ENCODE measurements at places on chromosomes 7 and 10.

GRCh38 chr7:142009187-142009586 lies 13.5 kb downstream of the MGAM start:
- DNase-seq = no peak

DNA sequence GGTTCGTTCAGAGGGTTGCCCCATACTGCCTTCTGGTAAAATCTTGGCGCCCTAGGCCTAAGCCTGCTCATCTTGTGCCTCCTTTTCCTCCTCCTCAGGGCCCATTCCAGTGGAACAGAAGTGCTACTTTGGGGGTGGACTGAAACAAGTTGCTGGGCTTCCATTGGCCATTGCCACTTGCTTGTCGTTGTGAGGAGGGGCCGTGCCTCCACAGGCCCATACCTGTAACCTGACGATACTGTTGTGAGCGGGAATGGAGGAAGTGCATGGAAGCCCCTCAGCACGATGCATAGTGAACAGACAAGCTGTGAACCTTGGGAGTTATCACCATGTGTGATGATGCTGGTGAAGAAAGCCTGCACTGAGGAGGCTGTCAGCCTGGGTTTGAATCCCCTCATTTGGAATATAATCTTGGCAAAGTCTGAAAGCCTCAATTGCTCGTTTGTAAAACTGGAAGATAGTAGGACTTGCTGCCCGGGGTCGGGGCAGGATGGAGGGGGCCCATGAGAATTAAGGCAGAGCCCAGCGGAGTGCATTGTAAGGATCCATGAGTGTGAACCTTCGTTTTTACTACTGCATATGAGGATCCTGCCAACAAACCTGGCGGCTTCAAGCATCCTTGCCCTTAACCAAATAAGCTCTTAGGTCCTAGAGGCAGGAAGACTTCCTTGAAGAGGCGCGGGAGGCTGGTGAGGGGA lies 671 bp upstream of the PAPSS2 start:
- DNase-seq = no peak

DNA sequence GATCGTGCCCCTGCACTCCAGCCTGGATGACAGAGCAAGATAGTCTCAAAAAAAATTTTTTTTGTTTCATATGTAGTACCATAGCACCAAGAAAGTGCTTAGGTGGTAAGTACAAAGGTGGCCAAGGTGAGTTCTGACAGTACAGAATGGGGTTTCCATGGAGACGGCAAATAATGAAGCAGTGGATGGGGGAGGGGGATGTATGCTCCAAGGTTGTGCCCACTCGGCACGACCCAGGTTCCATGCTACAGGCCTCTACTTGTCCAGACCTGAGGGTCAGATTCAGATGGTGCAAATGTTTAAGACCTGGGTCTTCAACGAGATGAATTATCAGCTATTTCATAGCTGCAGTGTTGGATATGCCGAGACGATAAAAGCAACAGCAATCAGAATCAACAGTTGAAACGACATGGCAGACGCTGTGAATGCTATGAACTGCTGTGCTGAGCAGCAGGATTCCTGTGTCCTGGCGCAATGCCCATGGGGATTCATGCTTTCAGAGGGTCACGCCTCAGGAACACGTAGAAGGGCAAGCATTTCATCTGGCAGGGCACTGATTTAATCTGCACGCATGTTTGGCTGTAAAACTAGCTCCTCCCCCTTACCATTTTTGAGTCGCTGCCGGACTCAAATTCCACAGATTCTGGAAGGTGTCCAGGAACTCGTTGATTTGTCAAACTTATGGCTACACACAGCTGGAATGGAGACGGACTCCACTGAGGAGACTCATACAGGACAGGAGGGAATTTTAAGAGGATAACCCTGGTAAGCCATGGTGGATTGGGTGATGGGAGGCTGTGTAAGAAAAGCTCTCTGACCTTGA lies 256.5 kb downstream of the FRMD4A start:
- no peak for DNase-seq

DNA sequence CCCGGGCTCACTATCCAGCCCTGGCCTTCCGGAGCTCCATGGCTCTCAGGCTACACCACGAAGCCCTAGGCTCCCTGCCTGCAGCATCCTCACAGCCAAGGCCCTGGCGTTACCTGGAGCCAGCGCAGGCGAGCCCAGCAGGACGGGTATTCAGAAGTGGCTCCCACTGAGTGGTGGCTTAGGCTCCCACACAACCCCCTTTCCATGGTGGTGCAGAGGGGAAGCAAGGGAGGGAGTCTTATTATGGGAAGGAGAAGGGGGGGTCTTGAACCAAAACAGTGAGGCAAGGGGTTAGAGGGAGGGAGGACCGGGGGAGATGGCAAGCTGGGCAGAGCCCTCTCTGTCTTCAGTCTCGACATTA lies 29.6 kb upstream of the NDST2 start:
- DNase-seq = no peak

- no peak for DNase-seq
Observed at GRCh38 chr10:72913287-72913686, 19.7 kb downstream of the OIT3 start.

DNA sequence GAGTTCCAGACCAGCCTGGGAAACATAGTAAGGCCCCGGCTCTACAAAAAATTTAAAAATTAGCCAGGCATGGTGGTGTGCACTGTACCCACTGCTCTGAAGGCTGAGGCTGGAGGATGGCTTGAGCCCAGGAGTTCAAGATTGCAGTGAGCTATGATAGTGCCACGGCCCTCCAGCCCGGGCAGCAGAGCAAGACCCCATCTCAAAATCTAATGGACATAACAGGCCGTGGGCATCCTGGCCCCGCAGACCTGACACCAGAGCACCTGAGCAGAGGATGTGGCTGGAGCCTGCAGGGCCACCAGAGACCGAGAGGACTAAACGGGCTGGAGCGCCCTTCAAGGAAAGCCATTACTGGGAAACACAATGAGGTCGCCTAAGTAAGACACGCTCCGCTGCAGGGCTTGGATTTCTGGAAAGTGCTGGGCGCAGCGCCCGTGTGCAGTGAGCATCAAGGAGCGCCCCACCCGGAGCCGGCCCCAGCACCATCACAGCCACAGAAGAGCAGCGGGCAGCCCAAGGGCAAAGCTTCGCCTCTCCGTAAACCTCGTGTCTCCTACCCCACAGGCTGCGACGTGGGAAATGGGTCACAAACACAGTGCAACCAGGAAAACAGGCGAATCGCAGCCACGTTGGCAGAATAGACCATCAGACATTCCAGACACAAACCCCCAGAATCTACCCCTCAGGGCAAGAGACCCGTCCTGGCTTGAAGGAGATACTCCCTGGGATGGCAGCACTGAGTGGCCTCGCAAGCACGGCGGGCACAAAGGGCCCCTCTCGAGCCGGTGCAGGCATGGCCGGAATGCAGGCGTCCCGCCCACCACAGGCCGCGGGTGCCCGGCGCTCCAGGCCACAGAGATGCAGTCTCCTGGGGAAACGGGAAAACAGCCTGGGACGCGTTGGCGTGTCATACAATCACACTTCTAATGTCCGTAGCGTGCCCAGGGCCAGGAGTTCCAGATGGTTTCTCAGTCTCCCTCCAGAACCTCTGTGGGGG lies 4.9 kb downstream of the RADIL start:
- DNase-seq = no peak

GRCh38 chr7:35037211-35037525 lies at the start of gene DPY19L1:
DPY19L1 (minus strand) TSS chr7:35037485; CDS start chr7:35037394, 91 bp downstream.
- no peak for DNase-seq

DNA sequence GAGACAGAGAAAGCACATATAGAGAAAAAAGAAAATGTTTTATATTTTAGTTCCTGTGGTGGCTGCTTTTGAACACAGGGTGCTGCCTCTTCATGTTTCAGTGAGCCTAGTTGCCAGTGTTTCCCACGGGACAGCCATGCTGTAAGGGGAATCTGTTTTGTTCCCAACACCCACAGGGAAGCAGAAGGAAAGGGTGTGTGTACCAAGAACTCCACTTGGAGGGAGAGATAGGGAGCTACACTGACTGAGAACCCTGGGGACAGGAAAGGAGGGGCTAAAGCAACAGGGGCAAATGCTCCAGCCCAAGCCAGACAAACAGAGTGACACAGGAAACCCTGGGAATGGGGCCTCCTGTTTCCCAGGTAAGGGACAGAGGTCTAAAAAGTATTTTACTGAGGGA lies 40.2 kb downstream of the FRMPD2 start:
- no peak for DNase-seq

GRCh38 chr10:93124580-93125318 lies 51.1 kb downstream of the CYP26A1 start:
- DNase-seq = no peak

GRCh38 chr10:110535958-110536891 lies 31.3 kb upstream of the SMC3 start:
- DNase-seq = no peak

GRCh38 chr10:75283671-75284470 lies 48.1 kb upstream of the COMTD1 start:
- no peak for DNase-seq

- no peak for DNase-seq
Observed at GRCh38 chr7:151068069-151068773, 8.8 kb downstream of the SLC4A2 start.

- no peak for DNase-seq
Observed at GRCh38 chr7:36600869-36601530, 123.3 kb downstream of the AOAH start.

DNA sequence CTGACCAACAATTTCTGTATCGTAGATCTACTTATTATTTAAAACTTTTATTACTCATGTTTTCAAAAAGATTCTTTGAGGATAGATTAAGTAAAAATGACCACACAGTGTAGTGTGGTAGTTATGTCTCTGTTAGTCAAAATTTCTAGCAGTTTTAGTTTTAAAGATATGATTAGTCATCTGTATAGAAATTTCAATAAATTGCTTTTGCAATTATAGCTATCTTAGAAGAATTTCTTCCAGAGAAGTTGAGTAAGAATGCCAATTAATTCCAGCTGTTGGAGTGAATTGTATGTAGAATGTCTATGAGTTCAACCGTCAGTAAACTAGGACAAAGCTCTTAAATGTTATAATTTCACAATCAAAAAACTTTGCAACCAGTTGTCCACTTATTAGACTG lies 229.7 kb downstream of the CDK14 start:
- no peak for DNase-seq

DNA sequence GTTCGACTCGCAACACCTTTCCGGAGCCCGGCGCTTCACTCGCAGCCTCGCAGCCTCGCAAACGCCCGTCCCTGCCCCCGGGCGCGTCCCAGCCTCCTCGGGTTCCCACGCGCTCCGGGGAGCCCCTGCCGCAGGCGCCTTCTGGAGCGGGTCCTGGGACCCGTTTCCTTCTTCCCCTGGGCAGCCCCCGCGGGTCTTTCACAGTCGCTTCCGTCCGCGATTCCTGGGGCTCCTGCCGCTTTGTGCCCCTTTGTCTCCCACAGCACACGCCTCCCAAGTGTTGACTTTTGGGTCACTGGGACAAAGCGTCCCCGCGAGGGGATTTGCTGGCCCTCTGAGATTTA lies 140.7 kb downstream of the DYNC2I1 start:
- DNase-seq = no peak

DNA sequence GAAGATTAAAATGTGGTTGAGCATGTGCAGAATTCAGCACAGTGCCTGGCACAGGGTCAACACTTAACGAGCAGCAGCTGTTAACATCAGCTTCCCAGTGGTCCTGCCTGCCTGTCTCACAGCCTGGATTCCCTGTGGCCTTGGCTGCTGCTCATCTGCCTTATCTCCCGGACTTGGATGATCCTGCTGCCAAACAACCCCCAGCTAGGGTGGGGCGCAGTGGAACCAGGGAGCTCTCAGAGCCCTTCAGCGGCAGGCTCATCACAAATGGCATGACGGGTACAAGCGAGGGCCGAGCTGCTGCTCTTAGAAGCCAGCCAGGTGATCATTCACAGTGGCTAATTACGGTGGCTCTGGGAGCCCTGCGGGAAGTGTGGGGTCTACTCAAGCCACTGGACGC lies 13.0 kb upstream of the SMARCD3 start:
- DNase-seq = no peak

- DNase-seq = no peak
Observed at GRCh38 chr7:2559283-2559950, 638 bp downstream of the IQCE start.

DNA sequence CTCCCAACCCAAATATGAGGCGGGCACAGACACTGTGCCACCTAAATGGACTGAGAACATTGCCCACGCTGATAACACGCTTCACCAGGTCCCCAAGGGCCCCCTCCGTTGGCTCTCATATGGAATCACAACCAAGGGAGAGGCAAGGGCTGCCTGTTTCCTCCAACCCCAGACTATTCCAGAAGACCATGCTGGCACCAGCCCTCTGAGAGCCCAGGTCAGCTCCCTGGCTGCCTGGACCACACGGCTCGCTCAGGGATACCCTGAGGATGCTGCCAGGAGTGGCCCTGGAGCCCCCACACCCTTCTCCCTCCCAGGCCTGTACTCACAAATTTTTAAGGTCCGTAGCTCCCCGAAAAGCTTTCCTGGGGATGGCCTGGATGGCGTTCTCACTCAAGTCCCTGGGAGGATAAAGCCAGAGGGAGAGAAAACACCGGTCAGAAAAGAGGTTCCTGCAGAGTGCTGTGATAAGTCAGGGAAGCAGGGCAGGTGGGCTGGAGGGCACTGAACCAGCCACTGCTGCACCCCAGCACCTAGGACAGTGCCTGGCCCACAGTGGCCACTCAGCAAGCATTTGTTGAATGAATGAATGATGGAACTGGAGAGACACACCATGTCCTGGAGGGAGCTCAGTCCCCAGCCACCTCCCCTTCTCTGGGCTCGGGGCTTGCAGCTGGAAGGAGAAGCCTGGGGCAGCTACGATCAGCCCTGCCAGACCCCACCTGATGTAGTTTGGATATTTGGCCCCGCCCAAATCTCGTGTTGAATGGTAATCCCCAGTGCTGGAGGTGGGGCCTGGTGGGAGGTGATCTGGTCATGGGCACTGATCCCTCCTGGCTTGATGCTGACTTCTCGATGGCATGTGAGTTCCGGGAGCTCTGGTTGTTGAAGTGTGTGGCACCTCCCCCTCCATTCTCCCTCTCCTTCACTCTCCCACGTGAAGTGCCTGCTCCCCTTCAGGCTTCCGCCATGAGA lies 119.8 kb downstream of the SLIT1 start:
- DNase-seq = no peak

- DNase-seq = no peak
Observed at GRCh38 chr10:14456218-14456869, 125.6 kb upstream of the FRMD4A start.

DNA sequence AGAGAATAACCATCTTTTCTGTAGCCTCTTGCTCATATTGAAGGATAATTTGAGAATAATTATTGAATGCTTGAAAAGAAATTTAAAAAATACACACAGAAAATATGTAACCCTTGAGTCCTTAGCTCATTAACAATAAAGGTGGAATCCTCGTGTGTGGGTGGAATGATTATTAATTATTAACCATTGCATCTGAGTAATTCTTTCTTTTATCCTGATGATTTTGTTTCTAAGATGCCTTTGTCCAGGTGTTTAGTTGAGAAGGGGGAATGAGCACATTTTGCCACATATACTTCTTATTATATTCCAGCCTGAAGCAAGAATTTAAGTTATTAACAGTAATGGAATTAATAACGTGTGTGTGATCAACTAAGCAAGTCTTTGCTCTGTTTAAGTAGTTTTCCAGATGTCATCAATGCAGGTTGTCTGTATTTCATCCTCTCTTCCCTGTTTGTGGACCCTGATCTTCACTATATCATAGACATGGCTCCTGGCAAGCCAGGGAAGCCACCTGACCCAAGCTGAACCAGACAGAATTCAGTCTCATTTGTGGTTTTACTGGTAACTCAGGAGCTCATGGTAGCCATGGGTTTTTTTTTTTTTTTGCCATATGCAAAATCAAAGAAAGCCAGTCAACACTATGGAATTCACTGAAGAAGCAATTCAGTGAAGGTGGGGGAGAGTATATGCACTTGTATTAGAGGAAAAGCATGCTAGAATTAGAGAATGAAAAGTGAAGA lies 144.3 kb downstream of the KIF20B start:
- DNase-seq = no peak

GRCh38 chr7:18123508-18124239 lies 96.0 kb upstream of the PRPS1L1 start:
- no peak for DNase-seq

Measured in hematopoietic multipotent progenitor cell treated with erythropoietin and hydrocortisone succinate and interleukin-3 and kit ligand, for 17 days (in vitro differentiated cells).